IMR-90 (cell line): ENCODE measurements at places on chromosomes 16 and 17. TPM values are rescaled to one million over a fixed set of nuclear protein-coding genes. Genes with fewer than 3 reads are reported as not detected.

DNA sequence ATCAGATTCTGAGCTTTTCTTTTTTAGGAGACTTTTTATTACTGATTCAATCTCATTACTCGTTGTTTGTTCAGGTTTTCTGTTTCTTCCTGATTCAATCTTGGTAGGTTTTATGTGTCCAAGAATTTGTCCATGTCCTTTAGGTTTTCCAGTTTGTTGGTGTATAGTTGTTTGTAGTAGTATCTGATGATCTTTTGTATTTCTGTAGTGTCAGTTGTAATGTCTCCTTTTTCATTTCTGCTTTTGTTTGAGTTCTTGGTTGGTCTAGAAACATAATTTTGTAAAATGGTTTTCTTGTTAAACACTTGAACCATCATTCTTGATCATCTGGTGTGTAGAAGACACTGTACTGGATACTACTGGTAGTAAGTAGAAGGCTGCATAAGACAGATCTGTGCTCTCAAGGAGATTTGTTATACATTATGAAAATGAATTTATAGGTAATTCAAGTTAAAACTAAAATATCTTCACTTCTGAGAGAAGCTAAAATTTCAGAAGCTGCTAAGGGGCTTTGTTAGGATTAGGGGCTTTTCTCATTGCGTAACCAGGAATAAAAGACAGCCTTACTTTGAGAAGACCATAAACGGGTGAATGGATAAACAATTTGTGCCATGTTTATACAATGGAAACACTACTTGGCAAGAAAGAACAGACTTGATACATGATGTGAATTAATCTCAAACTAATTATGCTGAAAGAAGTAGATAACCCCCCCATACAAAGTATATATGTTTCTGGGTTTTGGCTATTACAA is 44.0 kb downstream of the NSRP1 start:
- DNase-seq: peak; percentile 8
- no peak overlapping the region for H3K4me3 ChIP-seq
- H3K27me3 ChIP-seq: no peaks in the 10 kb centered on the region
- H3K4me1 ChIP-seq: no peaks in the 10 kb centered on the region; the same call in 1 of the 2 replicates
- no peak overlapping the region for H3K27ac ChIP-seq

DNA sequence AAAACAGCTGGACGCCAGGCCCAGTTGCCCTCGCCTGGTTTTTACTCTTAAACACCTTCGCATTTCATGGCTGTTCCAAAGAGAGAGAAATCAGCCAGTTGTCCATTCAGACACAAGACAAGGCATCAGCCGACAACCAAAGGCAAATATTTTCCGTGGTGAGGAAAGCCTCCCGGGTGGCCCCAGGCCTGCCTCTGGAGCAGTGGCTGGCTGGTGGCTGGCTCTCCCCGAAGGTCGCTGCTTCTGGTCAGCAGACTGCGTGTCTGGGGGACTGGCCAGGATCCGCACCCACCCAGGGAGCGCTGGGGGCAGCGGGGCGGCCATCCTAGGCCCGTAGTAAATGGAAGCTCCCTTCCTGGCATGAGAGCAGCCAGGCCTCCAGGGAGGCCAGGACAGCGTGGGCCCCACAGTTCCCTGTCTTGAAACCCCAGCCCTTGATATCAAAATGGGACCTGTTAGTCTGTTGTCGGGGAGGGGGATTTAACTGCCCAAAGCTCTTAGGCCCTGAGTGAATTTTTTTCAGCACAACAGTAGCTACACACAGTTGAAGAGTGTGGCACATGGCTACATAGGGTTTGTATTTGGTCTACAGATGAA is 57.7 kb downstream of the SREBF1 start:
- peaks cover 2% of the 10 kb centered on the region; the same call in 1 of the 2 replicates for H3K36me3 ChIP-seq
- H3K4me1 ChIP-seq: peaks cover 38% of the 10 kb centered on the region
- H3K27ac ChIP-seq: peak overlapping the region; percentile 4; the same call in 1 of the 2 replicates
- no peak overlapping the region for H3K4me3 ChIP-seq
- DNase-seq: no peak

GRCh38 chr17:5410594-5411272 is 8.7 kb downstream of the NUP88 start:
- H3K4me3 ChIP-seq: no peak overlapping the region
- peaks cover 36% of the 10 kb centered on the region for H3K36me3 ChIP-seq
- H3K4me1 ChIP-seq: peaks cover 6% of the 10 kb centered on the region
- no peak overlapping the region for H3K27ac ChIP-seq
- no peaks in the 10 kb centered on the region for H3K27me3 ChIP-seq

The HS3ST4 gene
- total RNA-seq: not detected in 2 replicates

The TBC1D3D gene
- not detected in 2 replicates for total RNA-seq

DNA sequence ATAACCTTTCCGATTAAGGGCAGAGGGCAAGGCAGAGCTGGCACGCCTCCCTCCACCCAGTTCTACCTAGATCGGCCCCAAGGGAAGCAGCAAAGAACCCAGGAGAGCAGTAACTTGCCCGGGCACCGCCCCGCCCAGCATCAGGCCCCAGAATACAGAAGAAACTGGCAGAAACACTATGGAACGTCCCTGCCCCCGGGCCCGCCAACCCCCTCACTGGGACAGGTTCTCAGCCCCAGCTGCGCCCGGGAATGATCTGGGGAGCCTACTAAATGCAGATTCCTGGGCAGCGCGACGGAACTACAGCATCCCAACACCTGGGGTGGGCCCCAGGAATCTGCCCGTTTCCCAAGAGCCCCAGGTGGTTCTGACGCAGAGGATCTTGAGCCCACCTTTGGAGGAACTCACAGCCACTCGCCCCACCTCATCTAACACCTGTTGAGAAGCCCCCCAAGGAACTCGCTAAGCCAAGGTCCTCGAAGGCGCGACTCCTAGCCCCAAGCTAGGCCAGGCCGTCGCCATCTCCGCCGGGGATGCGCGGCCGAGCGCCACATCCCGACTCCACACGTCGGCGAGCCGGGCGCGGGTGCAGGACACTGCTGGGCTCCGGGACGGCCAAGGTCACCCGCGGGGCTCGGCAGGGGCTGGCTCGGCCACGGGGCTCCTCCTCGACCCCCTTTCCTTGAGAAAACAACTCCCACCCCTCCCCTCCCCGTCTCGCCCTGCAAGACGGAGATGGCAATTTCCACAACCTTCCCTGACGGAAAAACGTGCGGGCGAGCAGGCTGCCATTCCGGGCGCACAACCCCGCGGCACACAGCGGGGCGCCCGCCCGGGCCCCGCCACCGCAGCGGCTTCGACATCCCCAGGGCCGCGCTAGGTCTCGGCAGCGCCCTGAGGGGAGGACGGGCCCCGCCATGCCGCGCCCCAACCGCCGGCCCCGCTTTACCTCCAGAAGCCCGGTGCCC is 913 bp downstream of the CDIP1 start:
- H3K36me3 ChIP-seq: no peaks in the 10 kb centered on the region
- DNase-seq: no peak
- peak overlapping the region; percentile 31; the same call in 1 of the 2 replicates for H3K27ac ChIP-seq

The TP53 gene
- total RNA-seq: 26.4 and 31.2 TPM in 2 replicates

- no peaks in the 10 kb centered on the region for H3K4me1 ChIP-seq
- no peak overlapping the region for H3K27ac ChIP-seq
- peaks cover 8% of the 10 kb centered on the region for H3K36me3 ChIP-seq
- H3K27me3 ChIP-seq: no peaks in the 10 kb centered on the region
- no peak for DNase-seq
Measured at GRCh38 chr17:82915757-82916027, 75.9 kb upstream of the ZNF750 start.

DNA sequence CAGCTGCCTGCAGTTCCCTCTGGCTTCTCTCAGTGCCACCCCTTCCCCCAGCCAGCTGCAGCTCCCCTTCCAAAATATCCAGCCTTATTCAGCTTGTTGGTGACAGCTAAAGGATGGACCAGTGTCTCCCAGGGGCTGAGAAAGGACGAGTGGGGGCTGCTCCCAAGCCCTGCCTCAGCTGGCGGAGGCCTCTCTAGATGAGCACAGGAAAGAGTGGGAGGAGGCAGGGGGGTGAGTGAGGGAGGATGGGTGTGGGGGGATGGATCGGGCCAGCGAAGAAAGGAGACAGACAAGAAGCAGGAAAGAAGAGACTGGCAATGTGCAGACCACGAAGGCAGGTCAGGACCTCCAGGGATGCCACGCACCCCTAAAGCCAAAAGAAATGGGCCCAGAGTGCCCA is 17.5 kb downstream of the PIPOX start:
- H3K27me3 ChIP-seq: peaks cover 40% of the 10 kb centered on the region
- H3K4me3 ChIP-seq: no peak overlapping the region
- no peaks in the 10 kb centered on the region for H3K4me1 ChIP-seq
- no peak overlapping the region for H3K27ac ChIP-seq

- no peak overlapping the region for H3K27ac ChIP-seq
- no peak for DNase-seq
- H3K4me3 ChIP-seq: no peak overlapping the region
- H3K27me3 ChIP-seq: no peaks in the 10 kb centered on the region
- no peaks in the 10 kb centered on the region; the same call in 1 of the 2 replicates for H3K4me1 ChIP-seq
Measured at GRCh38 chr16:143456-143855, 5.0 kb upstream of the NPRL3 start.

DNA sequence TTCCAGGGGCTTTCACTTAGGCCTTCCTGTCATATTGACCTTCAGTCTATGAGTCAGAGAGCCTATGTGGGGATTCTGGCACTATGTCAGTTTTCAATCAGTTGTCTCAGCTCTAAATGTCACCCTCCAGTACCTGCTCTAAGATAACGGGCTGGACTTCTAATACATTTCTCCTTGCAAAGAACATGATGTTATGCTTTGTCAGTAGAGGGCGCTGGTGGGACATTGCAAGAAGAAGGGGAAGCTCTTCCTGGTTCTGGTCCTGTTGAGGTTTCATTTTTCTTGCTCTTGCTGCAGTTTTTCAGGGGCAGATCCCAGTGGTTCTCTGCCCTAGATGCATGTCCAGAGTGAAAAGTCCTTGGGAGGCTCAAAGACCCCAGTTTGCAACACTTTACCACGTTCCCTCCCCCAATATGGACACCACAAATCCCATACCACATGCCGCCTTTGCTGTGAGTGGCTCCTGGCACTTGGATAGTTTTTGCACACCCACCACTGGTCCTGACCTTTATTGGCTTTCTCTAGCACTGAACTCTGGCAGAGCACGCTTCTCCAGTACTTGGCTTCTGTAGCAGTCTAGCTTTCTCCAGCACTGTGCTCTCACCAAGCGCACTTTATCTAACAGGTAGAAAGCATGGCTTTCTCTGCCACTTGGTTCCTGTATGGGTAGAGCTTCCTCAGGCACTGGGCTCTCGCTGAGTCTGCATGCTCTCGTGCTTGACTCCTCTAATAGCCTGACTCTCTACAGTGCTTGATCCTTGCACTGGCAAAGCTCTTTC is 49.0 kb downstream of the BCL7C start:
- H3K36me3 ChIP-seq: no peaks in the 10 kb centered on the region
- H3K27me3 ChIP-seq: no peaks in the 10 kb centered on the region
- peaks cover 5% of the 10 kb centered on the region; the same call in 1 of the 2 replicates for H3K4me1 ChIP-seq
- no peak overlapping the region for H3K4me3 ChIP-seq

- peaks cover 27% of the 10 kb centered on the region for H3K27me3 ChIP-seq
- no peaks in the 10 kb centered on the region for H3K36me3 ChIP-seq
- DNase-seq: no peak
- H3K4me3 ChIP-seq: no peak overlapping the region
- no peak overlapping the region for H3K27ac ChIP-seq
Measured at GRCh38 chr17:309361-309888, 43.2 kb downstream of the RPH3AL start.

DNA sequence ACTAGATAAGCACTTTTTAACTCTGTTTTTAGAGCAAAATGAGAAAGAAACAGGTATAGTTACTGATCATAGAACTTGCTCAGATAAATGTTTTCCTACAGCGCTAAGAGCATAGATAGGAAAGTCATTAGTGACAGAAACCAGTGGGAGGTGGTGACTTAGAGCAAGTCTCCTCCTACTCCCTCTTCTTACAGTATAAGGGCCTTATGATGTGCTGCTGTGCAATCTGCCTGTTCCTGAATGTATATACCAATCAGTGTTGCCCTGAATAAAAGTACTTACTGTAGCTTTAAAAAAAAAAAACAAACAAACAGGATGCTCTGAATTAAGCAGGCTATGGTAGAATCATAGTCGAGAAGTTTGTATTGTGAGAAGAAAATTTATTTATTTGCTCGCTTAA is 23.3 kb upstream of the RASL10B start:
- H3K27ac ChIP-seq: no peak overlapping the region
- H3K4me1 ChIP-seq: peaks cover 2% of the 10 kb centered on the region
- no peaks in the 10 kb centered on the region for H3K27me3 ChIP-seq
- peaks cover 17% of the 10 kb centered on the region for H3K36me3 ChIP-seq
- H3K4me3 ChIP-seq: no peak overlapping the region

- H3K27me3 ChIP-seq: peaks cover 13% of the 10 kb centered on the region
- H3K36me3 ChIP-seq: no peaks in the 10 kb centered on the region
- H3K4me1 ChIP-seq: no peaks in the 10 kb centered on the region
- no peak overlapping the region for H3K4me3 ChIP-seq
- no peak overlapping the region for H3K27ac ChIP-seq
Measured at GRCh38 chr16:58051821-58052603, 26.5 kb downstream of the MMP15 start.

The RPH3AL gene
- 0.83 and 1.8 TPM in 2 replicates for total RNA-seq

DNA sequence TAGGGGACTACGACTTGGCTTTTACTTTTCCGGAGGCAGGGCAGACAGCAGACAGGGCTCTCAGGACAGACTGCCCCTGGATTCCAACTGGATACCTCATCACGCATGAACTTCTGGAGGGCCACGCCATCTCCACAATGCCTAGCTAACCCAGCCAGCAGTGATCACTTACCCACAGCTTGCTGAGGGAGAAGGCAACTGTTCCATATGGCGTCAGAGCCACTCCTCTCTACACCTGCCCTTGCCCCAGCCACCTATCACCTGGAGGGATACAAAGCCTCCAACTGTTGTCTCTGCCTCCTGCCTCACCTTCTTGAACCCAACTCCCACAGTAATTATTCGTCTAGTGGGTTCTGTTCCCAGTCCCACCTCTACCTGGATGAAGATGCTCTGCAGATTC is 8.8 kb downstream of the MYO19 start:
- peaks cover 30% of the 10 kb centered on the region for H3K36me3 ChIP-seq
- no peak overlapping the region for H3K27ac ChIP-seq
- DNase-seq: no peak
- H3K4me3 ChIP-seq: no peak overlapping the region

DNA sequence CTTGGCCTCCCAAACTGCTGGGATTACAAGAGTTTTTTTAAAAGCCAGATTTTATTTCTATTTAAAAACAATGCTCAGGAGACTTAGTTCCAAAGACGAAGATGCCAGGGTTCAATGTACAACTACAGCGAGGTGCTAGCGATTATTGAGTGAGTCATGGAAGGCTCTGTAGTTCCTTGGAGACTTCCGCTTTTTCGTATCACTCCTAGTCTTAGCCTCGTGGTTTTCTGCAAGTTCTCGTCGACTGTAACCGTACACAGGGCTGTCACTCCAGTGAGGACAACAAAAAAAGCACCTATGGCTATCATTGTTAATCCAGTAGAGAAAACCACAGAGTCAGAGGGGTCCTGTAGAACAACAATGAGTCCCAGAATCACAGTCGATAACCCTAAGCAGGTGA is 22.7 kb upstream of the ZC3H7A start:
- H3K36me3 ChIP-seq: no peaks in the 10 kb centered on the region
- no peaks in the 10 kb centered on the region for H3K27me3 ChIP-seq
- H3K27ac ChIP-seq: no peak overlapping the region
- no peak overlapping the region for H3K4me3 ChIP-seq
- no peak for DNase-seq

- no peak overlapping the region for H3K4me3 ChIP-seq
- no peaks in the 10 kb centered on the region for H3K36me3 ChIP-seq
- no peak overlapping the region for H3K27ac ChIP-seq
- no peaks in the 10 kb centered on the region for H3K27me3 ChIP-seq
- no peaks in the 10 kb centered on the region for H3K4me1 ChIP-seq
- DNase-seq: no peak
Measured at GRCh38 chr17:12814718-12815117, 25.4 kb downstream of the ARHGAP44 start.

The TP53TG3 gene
- total RNA-seq: not detected in 2 replicates
